Bronchial smooth muscle cell (primary cell): ENCODE measurements at places on chromosomes 11 and 22. TPM values are rescaled to one million over a fixed set of nuclear protein-coding genes. Genes with fewer than 3 reads are reported as not detected.

MYEOV gene
- 1.4 and 4.9 TPM in 2 replicates for total RNA-seq

CST6 gene
- total RNA-seq = 0.16 and 0.17 TPM in 2 replicates

FAM111B gene
- total RNA-seq = 0.09 and 0.63 TPM in 2 replicates

OR51B2 gene
- not detected in 2 replicates for total RNA-seq

ABCC8 gene
- not detected in 2 replicates for total RNA-seq

TRIM44 gene
- 6.3 and 8.0 TPM in 2 replicates for total RNA-seq

TM7SF2 gene
- 5.2 and 10.9 TPM in 2 replicates for total RNA-seq

APOA1 gene
- 0.69 TPM in 1 of 2 replicates, not detected in the other for total RNA-seq

JHY gene
- total RNA-seq = 0.60 and 2.2 TPM in 2 replicates

SCUBE2 gene
- total RNA-seq = 0.79 and 4.0 TPM in 2 replicates

TP53AIP1 gene
- 0.16 and 0.17 TPM in 2 replicates for total RNA-seq

TTC36 gene
- total RNA-seq = 0.79 TPM in 1 of 2 replicates, not detected in the other

CCDC116 gene
- 0.16 and 0.26 TPM in 2 replicates for total RNA-seq

LARGE1 gene
- 9.8 and 11.2 TPM in 2 replicates for total RNA-seq

CHRDL2 gene
- total RNA-seq = 0.16 and 0.17 TPM in 2 replicates

SCGB1D2 gene
- total RNA-seq = not detected in 2 replicates

CHRNA10 gene
- 0.43 and 0.47 TPM in 2 replicates for total RNA-seq

PIK3IP1 gene
- total RNA-seq = 37.4 and 54.0 TPM in 2 replicates

CCDC73 gene
- total RNA-seq = under 0.01 TPM in 1 of 2 replicates, not detected in the other

LDHAL6A gene
- not detected in 2 replicates for total RNA-seq

GRM5 gene
- total RNA-seq = under 0.01 TPM in 1 of 2 replicates, not detected in the other

UBQLNL gene
- total RNA-seq = 0.16 and 0.17 TPM in 2 replicates

HTR3A gene
- not detected in 2 replicates for total RNA-seq

GPHA2 gene
- not detected in 2 replicates for total RNA-seq

OR4D5 gene
- not detected in 2 replicates for total RNA-seq

C11orf16 gene
- not detected in 2 replicates for total RNA-seq

SNX15 gene
- total RNA-seq = 8.4 and 15.0 TPM in 2 replicates

ADM2 gene
- total RNA-seq = 0.16 and 0.86 TPM in 2 replicates

TRIM22 gene
- total RNA-seq = 151 and 208 TPM in 2 replicates

SMIM35 gene
- not detected in 2 replicates for total RNA-seq

SLC22A25 gene
- not detected in 2 replicates for total RNA-seq

FADS2 gene
- 160 and 190 TPM in 2 replicates for total RNA-seq

C11orf21 gene
- total RNA-seq = under 0.01 TPM in 1 of 2 replicates, not detected in the other

VWCE gene
- 3.6 and 14.9 TPM in 2 replicates for total RNA-seq

MYRF gene
- total RNA-seq = 0.09 and 0.16 TPM in 2 replicates

BTG4 gene
- not detected in 2 replicates for total RNA-seq

ZDHHC5 gene
- total RNA-seq = 18.4 and 20.0 TPM in 2 replicates

SBF2 gene
- total RNA-seq = 38.3 and 45.7 TPM in 2 replicates

ELMOD1 gene
- total RNA-seq = under 0.01 and 0.16 TPM in 2 replicates

NXPE2 gene
- 0.09 TPM in 1 of 2 replicates, not detected in the other for total RNA-seq

PARVG gene
- 0.09 TPM in 1 of 2 replicates, not detected in the other for total RNA-seq

WNT7B gene
- under 0.01 TPM in 1 of 2 replicates, not detected in the other for total RNA-seq

LARGE2 gene
- total RNA-seq = under 0.01 TPM in 1 of 2 replicates, not detected in the other

NPAS4 gene
- not detected in 2 replicates for total RNA-seq

CDC42BPG gene
- 0.16 and 0.69 TPM in 2 replicates for total RNA-seq

PLAAT4 gene
- 13.9 and 54.4 TPM in 2 replicates for total RNA-seq

FCHSD2 gene
- 4.9 and 5.3 TPM in 2 replicates for total RNA-seq
